ENCODE measurements at places on chromosomes 13 and 19.

- DNase-seq: no peak
Observed at GRCh38 chr13:111129465-111130115, 14.5 kb downstream of the ARHGEF7 start.

GRCh38 chr13:51943721-51944120 lies 67.5 kb downstream of the ATP7B start:
- DNase-seq: no peak

GRCh38 chr19:19109601-19110000 lies 28.7 kb downstream of the TMEM161A start:
- no peak for DNase-seq

DNA sequence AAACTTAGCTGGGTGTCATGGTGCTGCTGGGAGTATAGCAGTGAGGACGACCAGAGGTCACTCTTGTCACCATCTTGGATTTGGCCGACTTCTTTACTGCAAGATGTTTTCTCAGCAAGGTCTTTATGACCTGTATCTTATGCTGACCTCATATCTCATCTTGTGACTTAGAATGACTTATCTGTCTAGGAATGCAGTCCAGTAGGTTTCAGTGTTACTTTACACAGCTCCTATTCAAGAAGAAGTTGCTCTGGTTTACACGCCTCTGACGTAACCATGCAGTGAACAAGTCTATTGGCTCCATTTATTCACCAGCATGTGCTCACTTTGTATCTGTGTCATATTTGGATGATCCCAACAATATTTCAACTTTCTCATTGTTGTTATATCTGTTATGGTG lies 26.7 kb downstream of the ZNF850 start:
- DNase-seq: no peak

- DNase-seq: no peak
Observed at GRCh38 chr19:18651300-18651699, 14.5 kb downstream of the KLHL26 start.

- no peak for DNase-seq
Observed at GRCh38 chr13:109180905-109181425, 551.6 kb downstream of the MYO16 start.

- no peak for DNase-seq
Observed at GRCh38 chr19:49665036-49665350, 664 bp downstream of the IRF3 start.

DNA sequence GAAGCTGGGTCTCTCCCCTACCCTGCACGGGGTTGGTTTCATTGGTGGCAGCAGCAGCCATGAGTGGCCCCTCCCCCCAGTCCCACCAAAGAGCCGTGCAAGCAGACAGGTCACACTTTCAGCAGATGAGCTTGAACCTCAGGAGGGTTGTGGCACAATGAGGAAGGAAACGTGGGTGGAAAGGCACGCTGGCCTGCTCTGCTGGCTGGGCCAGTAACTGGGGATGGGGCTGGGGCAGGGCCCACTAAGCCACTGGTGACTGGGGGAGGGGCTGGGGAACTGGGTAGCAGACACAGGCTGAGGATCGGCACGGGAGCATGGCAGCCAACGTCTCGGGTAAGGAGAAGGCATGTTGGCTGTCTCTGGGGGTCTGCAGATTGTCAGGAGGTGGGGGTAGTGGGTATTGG lies at the start of gene P2RY11:
TSS of gene P2RY11 (plus strand) at position 289 of the 407 bp plus-strand sequence. CDS start at position 318, 29 bp downstream.
- no peak for DNase-seq

DNA sequence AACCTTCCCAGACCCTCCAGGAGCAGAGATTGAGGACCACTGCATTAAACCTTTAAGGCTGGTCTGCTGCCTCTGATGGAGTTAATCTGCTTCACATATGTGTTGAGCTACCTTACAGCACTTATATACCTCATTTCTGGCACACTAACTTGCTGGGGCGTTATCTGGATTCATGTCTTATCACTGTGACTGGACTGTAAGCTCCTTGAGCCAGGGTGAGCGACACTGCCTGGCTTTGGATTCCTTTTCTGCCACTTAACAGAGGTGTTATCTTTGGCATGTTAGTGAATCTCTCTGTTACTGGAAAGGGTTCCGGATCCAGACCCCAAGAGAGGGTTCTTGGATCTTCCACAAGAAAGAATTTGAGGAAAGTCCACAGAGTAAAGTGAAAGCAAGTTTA lies 69.8 kb upstream of the RGCC start:
- no peak for DNase-seq

DNA sequence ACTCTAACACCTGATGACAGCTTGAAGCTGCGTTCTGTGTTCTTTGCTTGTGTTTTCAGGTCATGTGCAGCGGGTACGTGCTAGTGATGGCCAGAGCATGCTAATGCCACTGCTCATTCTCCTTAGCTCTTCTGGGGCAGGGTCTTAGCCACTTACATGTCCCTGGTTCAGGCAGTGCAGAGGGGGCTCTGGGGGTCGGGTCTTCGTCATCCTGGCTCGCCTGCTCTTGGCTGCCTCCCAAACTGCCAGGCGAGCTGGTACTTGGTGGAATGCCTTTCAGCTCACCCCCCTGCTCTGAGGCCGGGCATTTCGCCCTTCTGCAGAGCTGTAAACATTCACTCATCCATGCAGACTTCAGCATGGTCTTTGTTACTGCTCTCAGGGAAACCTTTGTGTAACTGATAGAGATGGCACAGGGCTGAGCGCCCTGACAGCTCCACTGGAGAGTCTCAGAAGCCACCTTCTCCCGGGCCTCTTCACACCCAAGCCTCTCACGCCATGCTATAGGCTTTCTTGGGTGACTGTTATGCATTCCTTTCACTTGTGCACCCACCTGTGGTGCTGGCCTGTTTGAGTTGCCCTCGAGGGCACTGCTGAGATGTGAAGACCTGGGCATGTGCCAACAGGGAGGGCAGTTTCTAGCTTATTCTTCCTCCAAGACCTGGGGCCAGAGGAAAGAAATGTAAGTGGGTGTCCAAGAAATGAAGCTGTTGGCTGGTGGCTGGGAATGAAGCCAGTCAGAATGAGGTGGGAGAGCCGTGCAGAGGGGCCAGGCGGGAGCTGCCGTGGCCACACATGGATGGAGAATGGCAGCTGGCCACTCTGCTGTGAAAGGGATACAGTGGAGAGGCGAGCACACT lies 24.4 kb downstream of the FAM124A start:
- no peak for DNase-seq

DNA sequence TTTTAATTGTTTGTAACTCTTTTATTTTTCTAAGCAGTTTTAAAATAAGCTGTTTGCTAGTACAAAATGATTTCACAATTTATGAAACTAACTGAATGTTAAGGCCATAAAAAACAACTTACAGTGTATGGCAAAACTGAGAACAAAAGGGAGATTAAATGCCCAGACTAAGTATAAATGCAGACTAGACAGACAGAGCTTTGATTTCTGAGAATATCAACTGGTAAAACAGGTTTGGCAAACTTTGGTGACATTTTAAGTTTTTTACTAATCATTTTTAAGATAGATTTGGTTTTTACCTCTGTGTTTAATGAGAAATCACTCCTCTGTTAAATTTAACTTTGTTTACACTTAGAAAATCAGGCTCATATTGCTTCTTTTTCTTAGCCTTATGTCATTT lies 127.5 kb upstream of the KLF5 start:
- no peak for DNase-seq

DNA sequence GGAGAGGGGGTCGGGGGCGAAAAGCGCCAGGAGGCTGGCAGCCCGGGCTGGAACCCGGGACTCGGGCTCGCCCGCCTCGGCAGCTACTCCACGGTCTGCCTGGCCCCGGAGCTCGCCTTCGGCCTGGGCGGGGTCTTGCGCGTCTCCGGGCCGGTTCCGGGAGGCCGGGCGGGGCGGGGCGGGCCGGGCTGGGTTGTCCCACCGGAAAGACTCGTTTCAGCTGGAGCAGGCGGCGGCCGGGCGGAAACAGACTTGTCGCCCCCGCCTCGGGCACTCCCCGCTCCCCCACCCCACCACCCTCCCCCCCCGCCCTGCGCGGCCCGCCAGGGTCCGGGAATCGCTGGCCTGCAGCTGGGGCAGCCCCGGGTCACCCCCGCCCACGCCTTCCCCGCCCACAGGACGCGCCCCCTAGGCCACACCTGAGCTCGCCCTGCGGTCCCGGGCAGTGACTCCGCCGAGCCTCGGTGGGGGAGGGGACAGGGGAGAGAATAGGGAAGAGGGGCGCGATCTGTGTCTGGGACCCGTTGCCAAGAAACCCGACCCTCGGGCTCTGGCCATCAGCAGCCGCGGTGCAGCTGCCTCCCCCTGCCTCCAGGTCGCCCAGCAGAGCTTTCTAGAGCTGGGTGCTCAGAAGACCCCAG lies 109.4 kb downstream of the KCTD15 start:
- no peak for DNase-seq

- DNase-seq: no peak
Observed at GRCh38 chr13:40662866-40663265, 3.6 kb downstream of the FOXO1 start.

DNA sequence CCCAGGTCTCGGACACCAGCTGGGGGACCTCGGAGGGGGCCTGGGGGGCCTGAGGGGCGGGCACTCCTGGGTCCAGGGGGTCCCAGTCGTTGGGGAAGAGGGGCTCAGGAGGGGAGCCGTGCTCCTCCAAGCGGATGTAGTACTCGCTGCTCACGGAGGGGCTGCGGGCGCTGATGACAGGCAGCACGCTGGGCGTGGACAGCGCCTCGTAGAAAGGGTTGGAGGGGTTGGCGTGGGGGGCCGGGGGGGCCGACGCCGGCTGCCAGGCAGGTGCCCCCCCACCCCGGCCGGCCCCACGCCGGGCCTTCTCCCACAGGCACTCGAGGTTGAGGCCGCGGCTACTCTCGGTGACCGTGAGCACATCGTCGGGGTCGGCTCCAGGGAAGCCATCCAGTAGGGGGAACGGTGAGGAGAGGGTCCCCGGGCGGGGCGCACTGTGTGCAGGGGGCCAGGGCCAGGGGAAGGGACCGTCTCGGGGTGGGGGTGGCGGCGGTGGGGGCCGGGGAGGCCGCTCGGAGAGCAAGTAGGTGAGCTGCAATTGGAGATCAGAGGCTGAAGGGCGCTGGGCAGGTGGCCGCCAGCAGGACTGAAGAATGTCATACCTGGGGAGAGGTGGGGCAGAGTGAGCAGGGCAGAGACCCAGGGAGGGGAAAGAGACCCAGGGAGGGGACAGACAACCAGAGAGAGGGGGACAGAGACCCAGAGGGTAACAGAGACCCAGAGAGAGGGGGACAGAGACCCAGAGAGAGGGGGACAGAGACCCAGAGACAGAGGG lies 12.1 kb downstream of the LMTK3 start:
- DNase-seq: no peak

- no peak for DNase-seq
Observed at GRCh38 chr13:36763126-36763722, 55.8 kb upstream of the RFXAP start.

DNA sequence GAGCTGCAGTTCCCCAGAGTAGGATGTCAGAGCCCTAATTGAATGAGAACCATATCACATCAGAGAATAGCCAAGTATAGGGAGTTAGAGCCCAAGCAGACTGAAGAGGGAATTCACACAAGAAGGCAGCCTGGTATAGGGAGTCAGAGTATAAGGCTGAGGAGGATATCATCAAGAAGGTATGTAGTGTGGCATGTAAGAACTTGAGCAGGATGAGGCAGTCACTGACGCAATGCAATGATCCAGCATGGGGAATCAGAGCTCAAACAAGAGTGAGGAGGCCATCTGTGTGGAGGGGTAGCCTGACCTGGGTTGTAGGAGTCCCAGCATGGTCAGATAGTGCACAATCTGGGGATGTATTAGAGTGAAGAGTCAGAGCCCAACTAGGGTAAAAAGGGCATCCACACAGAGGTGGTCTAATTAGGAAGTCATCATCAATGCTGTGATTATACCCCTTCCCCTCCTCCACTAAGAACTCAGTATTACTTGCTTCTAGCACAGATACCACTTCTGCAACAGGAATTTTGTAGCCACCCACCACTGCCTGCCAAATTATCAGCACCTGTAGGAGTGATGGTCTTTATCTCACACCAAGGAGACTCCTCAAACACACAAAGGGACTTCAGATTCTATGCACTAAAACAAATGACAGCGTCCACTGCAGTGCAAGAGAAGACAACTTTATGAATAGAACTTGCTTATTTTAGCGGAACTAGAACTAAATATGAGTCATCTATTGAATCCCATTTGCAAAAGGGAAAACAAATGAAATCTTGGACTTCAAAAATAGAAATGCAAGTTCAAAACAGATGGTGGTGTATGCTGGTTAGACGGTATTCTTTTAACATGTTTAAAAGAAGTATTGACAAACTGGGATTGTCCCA lies 107.2 kb downstream of the FNDC3A start:
- no peak for DNase-seq

GRCh38 chr13:37960427-37960826 lies 90.9 kb upstream of the TRPC4 start:
- DNase-seq: no peak

DNA sequence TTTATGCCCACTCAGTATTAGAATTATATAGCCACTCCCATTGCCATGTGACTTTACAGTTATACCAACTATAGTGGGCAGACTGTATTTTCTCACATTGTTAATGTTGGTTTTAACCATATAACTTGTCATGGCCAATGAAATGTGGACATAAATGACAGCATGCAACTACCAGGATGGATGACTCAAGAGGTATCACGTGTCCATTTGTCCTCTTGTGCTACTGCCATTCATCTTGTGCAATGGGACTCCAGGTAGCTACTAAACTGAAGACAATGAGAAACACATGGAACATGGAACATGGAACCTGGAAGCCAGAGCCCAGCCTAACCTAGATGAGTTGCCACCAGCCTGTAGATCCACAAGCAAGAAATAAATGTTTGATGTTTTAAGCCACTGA lies 242.7 kb upstream of the IPO5 start:
- no peak for DNase-seq

DNA sequence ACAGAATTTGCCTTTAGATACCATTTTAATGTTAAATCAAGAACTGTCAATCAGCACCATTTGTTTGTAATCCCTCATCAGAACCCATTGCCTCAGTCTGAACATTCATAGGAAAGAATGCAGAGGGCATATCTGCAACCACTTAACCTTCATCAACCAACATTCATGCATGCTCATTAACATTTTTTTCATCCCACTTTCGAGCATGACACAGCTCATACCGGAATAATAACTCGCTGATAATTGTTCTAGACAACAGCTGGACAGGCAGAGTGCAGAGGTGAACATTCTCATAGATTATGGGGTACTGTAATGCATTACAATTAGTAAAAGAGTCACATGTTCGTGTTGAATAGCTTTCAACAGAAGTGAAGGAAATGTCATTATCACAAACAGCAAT lies 216.8 kb downstream of the DIAPH3 start:
- DNase-seq: no peak

GRCh38 chr19:4981681-4981958 lies 12.7 kb downstream of the KDM4B start:
- no peak for DNase-seq

GRCh38 chr19:12748489-12748888 lies 3.1 kb upstream of the BEST2 start:
- no peak for DNase-seq

Measured in T-helper 22 cell (primary cell).